K562 (cell line): ENCODE measurements at places on chromosomes 16 and 17.

- DNase-seq: no peak
These were observed 2.3 kb downstream of the TMEM186 start for GRCh38 chr16:8795091-8795490.

DNA sequence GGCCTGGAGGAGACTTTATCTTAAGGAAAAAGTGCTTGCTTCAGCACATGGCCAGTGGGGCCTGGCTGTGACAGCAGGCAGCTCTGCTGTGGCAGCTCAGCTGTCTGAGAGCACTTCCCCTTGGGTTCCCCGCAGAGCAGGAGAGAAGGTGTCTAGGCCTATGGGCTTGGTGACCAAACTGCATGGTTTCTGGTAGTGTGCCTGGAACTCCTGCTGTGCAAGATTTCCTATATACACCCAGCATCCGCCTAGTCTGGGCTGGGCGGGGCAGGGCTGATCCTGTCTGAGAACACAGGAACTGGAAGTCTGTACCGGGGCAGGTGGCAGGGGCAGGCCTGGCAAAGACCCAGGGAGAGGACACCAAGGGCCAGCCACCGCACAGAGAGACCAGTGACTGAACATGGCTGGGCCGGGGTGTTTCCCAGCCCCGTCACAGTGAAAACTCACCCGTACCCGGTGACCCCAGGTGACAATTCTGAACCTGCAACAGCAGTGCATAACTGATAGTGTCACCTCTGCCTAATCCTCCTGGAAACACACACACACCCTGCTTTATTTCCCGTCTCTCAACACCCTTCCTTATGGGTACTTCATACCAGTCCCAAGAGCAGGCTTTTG is 39.3 kb downstream of the CHD9 start:
- peak; percentile 53 for DNase-seq

- no peak for DNase-seq
These were observed 122.0 kb downstream of the CPPED1 start for GRCh38 chr16:12681653-12682052.

- no peak for DNase-seq
These were observed 136.7 kb upstream of the NUDT7 start for GRCh38 chr16:77585379-77586251.
